Mucosa of gallbladder (tissue), 1 donor: ENCODE measurements at places on chromosomes 7 and 10. TPM values are rescaled to one million over a fixed set of nuclear protein-coding genes. Genes with fewer than 3 reads are reported as not detected.
A peak's percentile ranks its signal among the peaks of the same experiment; 100 is the strongest.

- no peak for DNase-seq
These were observed 1377.8 kb upstream of the LRRTM3 start for GRCh38 chr10:65548001-65548400.

Gene ASIC3
- total RNA-seq: 4.4 TPM

Gene FZD1
- total RNA-seq: 20.3 TPM

Gene IQCE
- total RNA-seq: 36.1 TPM

Gene CDC123
- 39.4 TPM for total RNA-seq

DNA sequence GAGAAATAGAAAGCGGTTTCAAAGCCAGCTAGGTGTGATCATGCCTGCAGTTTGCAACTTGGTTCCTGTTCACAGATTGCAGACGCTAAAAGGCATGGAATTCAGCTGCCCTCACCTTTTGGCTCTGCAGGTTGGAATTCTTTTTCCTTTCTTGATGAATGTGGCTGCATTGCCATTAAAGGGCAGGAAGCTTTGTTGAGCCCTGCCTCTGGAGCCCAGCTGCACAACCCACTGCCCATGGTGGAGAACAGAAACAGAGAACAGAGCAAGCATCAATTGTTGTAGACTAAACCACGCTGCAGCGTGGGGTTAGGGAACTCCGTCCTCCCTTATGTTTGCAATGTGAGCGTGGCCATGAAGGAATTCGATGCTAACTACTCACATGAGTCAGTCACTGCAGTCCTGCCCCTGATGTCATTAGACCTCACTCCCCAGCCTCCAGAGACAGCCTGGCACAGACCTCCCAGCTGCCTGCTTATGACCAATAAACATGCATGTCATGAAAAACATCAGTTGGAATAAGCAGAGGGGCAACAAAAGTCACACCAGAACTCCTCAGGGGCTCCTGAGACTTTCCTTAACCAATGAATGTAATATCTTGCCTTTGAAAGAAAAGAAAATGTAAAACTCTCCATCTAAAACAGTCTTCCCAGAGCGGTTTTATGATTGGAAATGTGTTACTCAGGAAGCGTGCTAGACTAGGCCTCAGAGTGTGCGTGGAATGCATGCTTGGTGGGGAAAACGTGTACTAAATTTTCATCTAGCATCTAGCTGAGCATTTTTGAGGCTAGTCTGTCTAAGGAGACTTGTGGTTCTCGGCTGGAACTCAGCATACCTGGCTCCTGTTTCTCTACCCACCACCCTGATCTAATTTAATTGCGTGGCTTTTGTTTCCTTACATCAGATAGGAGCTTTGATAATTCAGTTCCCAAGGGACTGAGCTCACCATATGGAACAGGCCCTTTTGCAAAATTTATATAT, 232.2 kb downstream of the KIAA1217 start:
- no peak for DNase-seq

GRCh38 chr7:142855114-142855743, 353 bp downstream of the EPHB6 start:
- DNase-seq: no peak

Gene TPST1
- 20.9 TPM for total RNA-seq

GRCh38 chr10:132519382-132520176, 18.0 kb upstream of the INPP5A start:
- DNase-seq: no peak

DNA sequence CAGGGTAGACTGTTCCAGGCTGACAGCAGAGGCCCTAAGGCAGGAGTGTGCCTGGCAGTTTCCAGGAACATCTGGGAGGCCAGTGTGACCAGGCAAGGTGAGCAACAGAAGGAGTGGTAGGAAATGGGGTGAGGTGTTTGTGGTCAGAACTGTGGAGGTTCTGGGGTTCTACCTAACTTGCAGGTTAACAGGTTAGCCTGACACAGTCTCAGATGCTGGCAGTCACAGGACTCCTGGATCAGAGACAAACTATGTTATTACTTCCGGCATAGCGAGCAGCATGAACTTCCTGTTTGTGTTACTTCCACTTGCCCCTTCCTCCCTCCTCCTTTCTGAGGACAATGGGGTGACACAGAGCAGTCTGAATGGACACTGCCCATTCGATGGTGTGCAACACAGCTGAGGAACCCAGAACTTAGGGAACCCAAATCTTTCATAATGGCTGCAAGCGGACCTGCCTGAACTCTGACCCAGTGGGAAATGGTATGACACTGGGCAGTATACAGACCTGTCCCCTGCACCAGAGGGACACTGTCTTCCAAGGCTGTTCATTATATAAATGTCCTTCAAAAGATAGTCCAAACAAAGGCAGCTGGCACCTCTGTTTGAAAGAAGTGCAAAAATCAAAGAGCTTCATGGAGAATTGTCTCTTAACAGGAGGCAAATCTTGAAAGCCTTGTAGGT, 3.9 kb upstream of the SAR1A start:
- DNase-seq: peak; percentile 26

DNA sequence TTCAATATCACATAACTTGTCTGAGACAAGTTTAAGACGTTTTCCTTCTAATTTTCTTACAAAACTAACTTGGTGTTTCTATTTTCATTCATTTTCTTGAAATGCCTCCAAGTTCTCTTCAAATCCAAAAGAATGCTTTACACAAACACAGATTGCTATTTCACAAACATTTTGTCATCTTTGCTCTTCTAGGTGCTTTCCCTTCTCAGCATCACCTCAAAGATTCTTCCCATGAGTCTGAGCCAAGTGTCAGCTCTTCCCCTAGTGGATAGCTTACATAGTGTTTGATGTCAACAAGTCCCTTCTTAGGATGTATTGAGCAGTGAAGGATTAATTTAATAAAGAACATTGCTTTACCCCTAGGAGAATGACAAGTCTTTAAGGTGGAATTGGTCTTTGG, 38.1 kb upstream of the SEMA3A start:
- DNase-seq: no peak

- DNase-seq: no peak
These were observed 177.7 kb upstream of the SP8 start for GRCh38 chr7:20964281-20964918.

- DNase-seq: no peak
These were observed 304.1 kb downstream of the PAXIP1 start for GRCh38 chr7:154698726-154699291.

- no peak for DNase-seq
These were observed 200.3 kb downstream of the DNAJB6 start for GRCh38 chr7:157537056-157537455.

GRCh38 chr7:36600869-36601530, 123.3 kb downstream of the AOAH start:
- DNase-seq: no peak

DNA sequence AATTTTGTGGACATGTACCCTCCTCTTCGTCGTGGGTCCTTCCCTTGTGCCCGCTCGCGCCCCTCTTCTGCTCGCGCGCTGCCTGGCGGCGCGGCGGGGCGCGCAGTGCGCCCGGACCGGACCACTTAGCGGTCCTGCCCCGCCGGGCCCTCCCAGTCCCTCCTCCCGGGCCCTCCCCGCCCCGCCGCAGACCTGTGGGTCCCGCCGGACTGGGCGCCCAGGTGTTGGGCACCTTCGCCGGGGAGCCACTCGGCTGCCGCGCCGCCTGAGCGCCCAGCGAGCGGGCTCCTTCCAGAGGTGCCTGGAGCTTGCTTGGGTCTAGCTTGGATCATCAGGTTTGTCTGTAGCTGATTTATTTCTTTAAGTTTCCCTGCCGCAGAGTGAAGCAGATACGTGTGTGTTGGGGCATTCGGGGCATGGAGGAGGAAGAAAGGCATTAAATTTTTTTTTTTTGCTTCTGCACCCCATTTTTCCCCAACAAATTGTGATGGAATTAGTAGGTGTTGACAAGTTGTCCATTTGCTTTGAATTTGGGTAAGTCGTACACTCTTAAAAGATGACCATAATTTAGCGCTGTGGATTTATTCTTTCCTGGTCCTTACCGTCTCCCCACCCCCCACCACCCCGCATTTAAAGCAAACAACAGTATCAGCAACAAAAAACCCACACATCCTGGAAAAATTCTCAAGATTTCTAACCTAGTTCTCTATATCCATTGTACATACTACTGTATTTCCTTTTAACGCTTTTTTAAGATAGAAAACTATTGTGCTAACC, 905 bp downstream of the C1GALT1 start:
- DNase-seq: peak; percentile 39

Gene AGR2
- total RNA-seq: 979 TPM
